ENCODE measurements at places on chromosomes 1 and 21.
A peak's percentile ranks its signal among the peaks of the same experiment; 100 is the strongest.

- DNase-seq: no peak
Measured at GRCh38 chr1:4327142-4327541, 327.3 kb upstream of the AJAP1 start.

- no peak for DNase-seq
Measured at GRCh38 chr1:225349826-225350225, 78.0 kb downstream of the LBR start.

GRCh38 chr1:234720709-234721441, 110.9 kb upstream of the IRF2BP2 start:
- DNase-seq: no peak

GRCh38 chr1:241672301-241672700, 20.2 kb downstream of the WDR64 start:
- DNase-seq: no peak

- no peak for DNase-seq
Measured at GRCh38 chr21:17539743-17540341, 27.0 kb downstream of the CXADR start.

DNA sequence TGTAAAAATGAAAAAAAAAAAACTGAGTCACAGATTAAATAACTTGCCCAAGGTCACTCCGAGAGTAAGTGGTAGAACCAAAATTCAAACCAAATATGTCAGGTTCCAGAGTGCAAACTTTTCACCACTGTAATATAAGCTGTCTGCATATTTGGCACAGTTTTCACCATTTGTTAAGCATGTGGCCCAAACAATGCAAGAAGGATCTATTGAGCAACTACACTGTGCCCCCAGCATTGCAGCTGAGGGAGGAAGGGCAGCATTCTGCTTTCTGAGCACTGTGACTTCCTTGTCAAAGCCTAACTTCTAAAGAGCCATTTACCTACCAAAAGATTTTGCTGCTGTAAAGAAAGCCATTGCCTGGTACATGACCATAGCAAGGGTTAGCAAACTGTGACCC, 133.4 kb downstream of the SYT2 start:
- no peak for DNase-seq

GRCh38 chr1:172733815-172734214, 74.9 kb downstream of the FASLG start:
- DNase-seq: no peak

DNA sequence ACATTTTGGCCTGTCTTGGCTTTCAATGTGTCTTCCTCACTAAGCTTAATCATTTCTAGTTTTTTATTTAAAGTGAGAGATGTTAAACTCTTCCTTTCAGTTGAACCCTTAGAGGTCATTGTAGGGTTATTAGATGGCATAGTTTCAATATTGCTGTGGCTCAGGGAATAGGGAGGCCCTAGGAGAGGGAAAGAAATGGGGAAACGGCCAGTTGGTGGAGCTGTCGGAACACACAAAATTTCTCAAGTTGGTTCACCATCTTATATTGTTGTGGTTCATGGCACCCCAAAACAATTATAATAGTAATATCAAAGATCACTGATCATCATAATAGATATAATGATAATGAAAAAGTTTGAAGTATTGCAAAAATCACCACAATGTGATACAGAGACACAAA, 31.4 kb upstream of the KAZN start:
- no peak for DNase-seq

DNA sequence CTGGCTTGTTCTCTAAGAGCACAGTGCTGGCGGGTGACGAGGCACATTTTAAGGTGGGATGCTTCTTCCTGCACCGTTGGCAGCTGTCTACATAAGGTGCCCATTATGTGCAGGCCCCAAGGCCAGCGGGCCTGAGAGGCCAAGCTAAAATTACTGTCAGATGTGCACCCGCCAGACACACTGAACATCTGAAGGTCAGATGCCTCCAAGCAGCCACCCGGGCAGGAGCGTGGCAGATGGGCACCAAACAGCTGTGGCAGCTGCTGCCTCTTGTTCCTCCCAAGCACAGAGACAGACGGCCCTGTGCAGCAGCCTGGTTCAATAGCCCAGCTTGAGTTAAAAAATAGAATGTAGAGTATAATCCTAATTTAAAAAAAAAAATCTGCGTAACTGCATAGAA, 211.9 kb upstream of the EDN2 start:
- DNase-seq: no peak

- DNase-seq: peak; percentile 72
Measured at GRCh38 chr1:229148041-229148671, 122.8 kb upstream of the RAB4A start.

DNA sequence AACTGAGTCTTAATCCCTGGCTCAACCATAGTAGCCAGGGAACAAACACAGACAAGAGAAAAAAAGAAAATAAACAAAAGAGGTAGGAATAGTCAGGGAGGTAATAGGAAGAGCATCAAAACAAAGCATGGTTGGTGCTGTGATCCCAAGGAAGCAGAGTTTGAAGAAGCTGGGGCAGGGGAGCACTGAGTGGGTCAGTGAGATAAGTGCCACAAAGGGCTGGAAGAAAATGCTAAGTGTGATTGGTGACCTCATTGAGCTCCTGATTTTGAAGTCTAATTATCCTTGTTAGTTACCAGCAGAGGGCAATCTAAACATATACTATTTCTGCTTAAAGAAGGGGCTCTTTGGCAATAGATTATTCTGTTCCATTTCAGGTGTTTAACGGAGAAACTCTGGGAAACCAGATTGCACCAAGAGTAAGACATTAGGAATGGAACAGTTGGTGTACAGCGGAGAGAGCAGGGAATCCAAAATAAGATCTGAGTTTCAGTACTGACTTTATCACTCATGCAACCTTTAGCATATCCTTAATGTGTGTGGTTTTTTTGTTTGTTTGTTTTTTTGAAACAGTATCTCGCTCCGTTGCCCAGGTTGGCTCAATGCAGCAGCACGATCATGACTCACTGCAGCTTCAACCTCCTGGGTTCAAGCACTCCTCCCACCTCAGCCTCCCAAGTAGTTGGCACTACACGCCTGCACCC, 30.7 kb upstream of the KIAA1614 start:
- peak; percentile 60 for DNase-seq

DNA sequence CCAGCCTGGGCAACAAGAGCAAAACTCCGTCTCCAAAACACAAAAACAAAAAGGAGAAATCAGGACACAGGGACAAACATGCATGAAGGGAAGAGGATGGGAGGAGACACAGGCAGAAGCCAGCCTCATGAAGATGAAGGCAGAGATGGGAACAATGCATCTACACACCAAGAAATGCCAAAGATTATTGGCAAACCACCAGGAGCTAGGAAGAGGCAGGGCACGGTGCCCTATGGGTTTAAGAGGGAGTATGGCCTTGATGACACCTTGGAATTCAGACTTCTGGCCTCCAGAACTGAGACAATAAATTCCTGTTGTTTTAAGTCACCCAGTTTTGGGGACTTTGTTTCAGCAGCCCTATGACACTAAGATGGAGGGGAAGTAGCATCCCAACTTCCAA, 5.2 kb downstream of the TMPRSS3 start:
- no peak for DNase-seq

All from kidney glomerular epithelial cell (primary cell).